ENCODE measurements at places on chromosomes 2 and 18.

GRCh38 chr2:201182650-201183364 is at the start of gene CASP10:
CASP10 (plus strand) TSS chr2:201183141; CDS start chr2:201185778, 2,637 bp downstream.
- no peak for DNase-seq

DNA sequence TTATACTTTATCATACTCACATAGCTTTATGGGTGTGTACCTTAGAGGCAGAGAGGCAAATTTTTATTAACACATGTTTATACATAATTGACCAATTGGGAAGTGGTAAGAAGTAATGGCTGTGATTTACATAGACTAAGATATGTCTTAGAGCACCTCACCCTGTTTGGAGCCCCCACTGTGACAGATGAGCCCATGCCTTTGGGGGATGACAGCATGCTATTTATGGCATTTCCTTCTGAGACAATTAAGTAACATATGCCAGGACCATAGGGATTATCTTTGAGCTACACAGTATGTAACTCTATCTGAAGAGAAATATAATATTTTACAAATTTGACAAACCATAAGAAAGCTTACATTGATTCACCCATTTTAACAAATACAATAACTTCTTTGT is 1655.3 kb upstream of the ACVR2A start:
- DNase-seq = no peak

DNA sequence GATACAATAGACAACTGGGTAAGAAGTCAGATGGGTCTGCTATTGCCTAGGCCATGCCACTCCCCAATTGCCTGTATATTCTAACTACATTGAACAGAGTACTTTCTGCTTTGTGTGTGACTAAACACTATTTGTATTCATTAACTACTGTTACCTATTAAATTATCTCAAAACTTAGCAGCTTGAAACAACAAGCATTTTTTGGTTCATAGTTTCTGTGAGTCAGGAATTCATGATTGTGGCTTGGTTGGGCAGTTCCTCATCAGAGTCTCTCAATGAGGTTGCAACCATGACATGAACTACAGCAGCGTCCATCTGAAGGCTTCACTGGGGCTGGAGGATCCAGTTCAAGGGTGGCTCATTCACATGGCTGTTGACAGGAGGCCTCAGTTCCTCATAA is 205.7 kb downstream of the EN1 start:
- DNase-seq = no peak

DNA sequence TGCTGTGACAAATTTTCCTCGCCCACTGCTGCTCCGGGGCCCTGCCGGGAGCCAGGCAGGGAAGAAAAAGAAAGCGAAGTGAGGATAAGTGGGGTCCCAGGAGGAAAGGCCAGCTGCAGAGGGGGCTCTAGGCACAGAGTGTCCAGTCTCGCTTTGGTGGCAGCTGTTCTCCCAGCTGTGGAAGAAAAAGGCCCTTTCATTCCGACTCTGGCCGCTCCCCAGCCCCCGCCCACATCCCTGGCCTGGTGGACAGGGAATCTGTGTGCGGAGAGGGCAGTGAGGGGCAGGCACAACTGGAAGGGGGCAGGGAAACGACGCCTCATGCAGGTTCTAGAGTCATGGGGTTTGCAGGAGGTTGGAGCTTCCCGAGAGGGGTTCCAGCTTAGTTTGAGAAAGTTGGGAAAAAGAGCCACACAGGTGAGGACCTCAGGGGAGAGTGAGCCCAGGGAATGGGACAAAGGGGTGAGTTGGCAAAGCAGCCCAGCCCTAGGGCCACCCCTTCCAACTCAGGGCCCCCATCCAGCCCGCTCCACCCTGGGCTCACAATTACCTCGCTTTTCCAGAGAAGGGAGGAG is 1.8 kb downstream of the RTKN start:
- no peak for DNase-seq

All from stimulated activated CD8-positive, alpha-beta memory T cell treated with anti-CD3 and anti-CD28 coated beads, Interleukin-4, amount 100 ng/mL, for 1 hour (primary cell).